ENCODE measurements at places on chromosomes 4 and X.

- DNase-seq = no peak
These were observed 74.4 kb upstream of the IRF2 start for GRCh38 chr4:184548648-184549341.

DNA sequence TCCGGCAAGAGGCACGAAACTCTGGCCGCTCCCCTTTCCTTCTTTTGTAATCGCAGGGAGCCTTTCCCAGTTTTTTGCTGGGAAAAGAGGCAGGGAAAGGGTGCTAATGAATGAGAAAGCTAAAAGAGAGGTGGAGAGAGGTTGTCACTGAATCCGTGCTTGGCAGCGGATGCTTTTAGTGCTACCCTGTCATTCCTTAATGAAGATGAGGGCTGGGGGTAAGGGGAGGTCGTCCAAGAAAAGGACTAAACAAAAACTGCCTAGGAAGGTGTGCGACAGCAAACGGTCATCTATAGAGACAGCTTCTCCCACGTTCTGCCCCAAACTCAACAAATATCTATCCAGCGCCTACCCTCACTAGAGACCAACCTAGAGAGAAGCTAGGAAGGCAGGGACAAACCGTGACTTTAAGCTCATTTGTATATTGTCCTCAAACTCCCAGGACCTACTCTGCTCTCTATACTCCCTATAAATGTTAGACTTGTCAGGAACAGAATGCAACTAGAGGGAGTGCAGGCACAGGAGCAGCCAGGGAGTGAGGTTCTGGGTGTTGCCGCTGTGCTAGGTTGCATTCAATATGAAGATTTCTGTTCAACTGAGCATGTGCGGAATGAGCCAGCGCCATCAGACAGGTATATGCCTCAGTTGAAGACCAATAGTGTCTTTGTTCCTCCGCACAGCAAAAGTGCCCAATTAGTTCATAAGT is 777 bp upstream of the CASK start:
- DNase-seq = no peak

DNA sequence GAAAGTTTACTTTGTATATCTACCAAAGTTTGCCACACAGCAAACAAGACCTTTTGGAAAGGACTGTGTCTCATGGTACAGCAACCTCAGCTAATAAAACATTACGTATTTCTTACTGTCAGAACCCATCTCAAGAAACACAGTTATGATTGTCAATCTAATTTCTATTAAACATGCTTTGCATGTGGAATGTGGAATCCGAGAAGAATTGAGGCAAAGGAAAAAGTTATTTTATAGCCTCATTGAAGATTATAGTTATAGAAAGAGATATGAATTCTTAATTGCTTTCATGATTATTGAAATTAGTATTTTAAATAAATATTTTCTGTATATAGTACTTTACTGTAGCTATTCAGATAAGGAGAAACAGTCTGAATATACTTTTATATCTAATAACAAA is 5.4 kb downstream of the PCDH7 start:
- DNase-seq = no peak

- DNase-seq = no peak
These were observed 440.9 kb downstream of the INPP4B start for GRCh38 chr4:142405021-142405694.

All from stimulated activated CD8-positive, alpha-beta memory T cell treated with anti-CD3 and anti-CD28 coated beads, Interleukin-7, amount 100 ng/mL, for 1 hour (primary cell).